ENCODE measurements at places on chromosomes 6 and 20. TPM values are rescaled to one million over a fixed set of nuclear protein-coding genes. Genes with fewer than 3 reads are reported as not detected.

SIRPD gene
- not detected for total RNA-seq

HLA-DQA2 gene
- total RNA-seq = not detected

PXDC1 gene
- total RNA-seq = 54.9 TPM

FAM217B gene
- 16.5 TPM for total RNA-seq

OR12D3 gene
- total RNA-seq = not detected

BPIFB2 gene
- not detected for total RNA-seq

BACH2 gene
- total RNA-seq = 26.4 TPM

SCUBE3 gene
- total RNA-seq = not detected

ANKRD66 gene
- total RNA-seq = not detected

IMPG1 gene
- not detected for total RNA-seq

BEND6 gene
- total RNA-seq = not detected

DAAM2 gene
- 178 TPM for total RNA-seq

OR2H2 gene
- not detected for total RNA-seq

GSTA2 gene
- total RNA-seq = 92.2 TPM

REM1 gene
- total RNA-seq = not detected

SMIM26 gene
- 51.6 TPM for total RNA-seq
